MCF 10A (cell line): ENCODE measurements at places on chromosomes 12 and 14. TPM values are rescaled to one million over a fixed set of nuclear protein-coding genes. Genes with fewer than 3 reads are reported as not detected.

- no peaks in the 10 kb centered on the region for H3K36me3 ChIP-seq
- H3K27ac ChIP-seq: no peak overlapping the region
- DNase-seq: no peak
- peaks cover 10% of the 10 kb centered on the region for H3K4me1 ChIP-seq
Observed at GRCh38 chr12:53994264-53995001, 5.5 kb upstream of the HOXC9 start.

GRCh38 chr14:104473649-104474494 lies 105.7 kb upstream of the C14orf180 start:
- no peak for DNase-seq
- H3K4me3 ChIP-seq: no peak overlapping the region
- no peak overlapping the region for H3K27ac ChIP-seq
- no peaks in the 10 kb centered on the region for H3K36me3 ChIP-seq
- H3K4me1 ChIP-seq: no peaks in the 10 kb centered on the region
- H3K27me3 ChIP-seq: peaks cover 53% of the 10 kb centered on the region

GYS2 gene
- 0.29 and 0.47 TPM in 2 replicates for total RNA-seq

SNX6 gene
- 72.5 and 85.9 TPM in 2 replicates for total RNA-seq

DNA sequence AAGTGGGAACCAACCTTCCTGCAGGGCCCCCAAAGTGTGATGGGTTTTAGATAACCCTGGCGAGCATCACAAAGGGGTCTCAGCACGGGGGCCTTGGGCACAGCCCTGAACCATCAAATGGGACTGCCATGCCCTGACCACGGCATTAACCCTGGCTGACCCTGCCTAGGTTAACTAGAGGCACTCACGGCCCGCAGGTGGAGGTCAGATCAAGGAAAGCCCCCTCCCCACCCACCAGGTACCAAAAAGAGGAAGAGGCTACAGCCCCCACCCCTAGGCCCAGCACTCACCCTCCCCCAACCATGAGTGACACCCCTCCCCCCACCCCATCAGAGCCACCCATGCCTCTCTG lies 42.5 kb downstream of the CCNK start:
- no peaks in the 10 kb centered on the region for H3K36me3 ChIP-seq
- no peak for DNase-seq
- H3K4me1 ChIP-seq: peaks cover 16% of the 10 kb centered on the region
- H3K4me3 ChIP-seq: no peak overlapping the region
- H3K27ac ChIP-seq: no peak overlapping the region

MSI1 gene
- total RNA-seq: not detected in 2 replicates
